Calu3 (cell line): ENCODE measurements at places on chromosomes 1 and 21. TPM values are rescaled to one million over a fixed set of nuclear protein-coding genes. Genes with fewer than 3 reads are reported as not detected.

TSPAN1 gene
- 46.2 and 94.8 TPM in 2 replicates for total RNA-seq

GRCh38 chr1:83717785-83718184 is 281.1 kb downstream of the TTLL7 start:
- no peak for DNase-seq

MPZ gene
- total RNA-seq = 0.37 and 0.47 TPM in 2 replicates

FAM167B gene
- 1.5 and 1.8 TPM in 2 replicates for total RNA-seq

DNA sequence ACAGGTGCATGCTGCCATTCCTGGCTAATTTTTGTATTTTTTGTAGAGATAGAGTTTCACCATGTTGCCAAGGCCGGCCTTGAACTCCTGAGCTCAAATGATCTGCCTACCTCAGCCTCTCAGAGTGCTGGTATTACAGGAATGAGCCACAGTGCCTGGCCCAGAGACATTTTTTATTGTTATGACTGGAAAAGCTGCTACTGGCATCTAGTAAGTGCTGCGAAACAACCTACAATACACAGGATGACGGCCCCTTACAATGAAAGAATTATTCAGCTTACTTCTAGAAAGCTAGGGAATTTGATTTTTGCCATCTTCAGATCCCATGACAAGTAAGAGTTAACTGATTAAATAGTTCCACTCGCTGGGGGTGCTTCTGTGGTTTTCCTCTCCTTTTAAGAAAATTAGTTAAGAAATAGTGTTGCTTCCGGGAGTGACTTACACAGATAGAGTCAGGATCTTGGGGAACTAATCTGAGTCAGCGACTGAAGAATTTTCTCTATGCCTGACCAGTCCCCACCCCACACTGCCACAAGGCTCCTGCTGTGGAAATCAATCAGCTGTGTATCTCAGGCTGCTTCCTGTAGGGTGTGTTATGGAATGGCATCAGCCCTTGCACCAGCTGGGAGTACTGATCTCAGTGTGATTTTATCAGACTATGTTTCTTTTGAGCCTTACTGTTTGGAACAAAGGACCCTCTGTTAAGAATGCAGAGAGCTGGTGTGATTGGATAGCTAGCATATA is 93.0 kb upstream of the BMP8A start:
- peak; percentile 91 for DNase-seq

DNA sequence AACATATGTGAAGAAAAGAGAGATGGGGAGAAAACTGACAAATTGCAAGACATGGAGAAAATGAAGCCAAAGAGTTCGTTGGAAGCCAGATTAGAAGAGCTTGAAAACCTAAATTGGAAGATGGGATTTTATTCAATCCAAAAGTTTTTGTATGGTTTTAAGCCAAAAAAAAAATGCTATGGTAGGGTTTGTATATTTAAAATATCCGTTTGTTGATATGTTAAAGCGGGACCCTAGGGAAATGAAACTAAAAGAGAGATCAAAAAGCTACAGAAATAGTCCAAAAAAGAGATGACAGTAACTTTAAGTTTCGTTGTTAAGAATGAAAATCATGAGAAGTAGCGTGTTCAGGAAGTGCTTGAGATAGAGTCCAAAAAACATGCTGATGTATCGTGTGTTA is 617.7 kb upstream of the ADGRL2 start:
- no peak for DNase-seq

DNA sequence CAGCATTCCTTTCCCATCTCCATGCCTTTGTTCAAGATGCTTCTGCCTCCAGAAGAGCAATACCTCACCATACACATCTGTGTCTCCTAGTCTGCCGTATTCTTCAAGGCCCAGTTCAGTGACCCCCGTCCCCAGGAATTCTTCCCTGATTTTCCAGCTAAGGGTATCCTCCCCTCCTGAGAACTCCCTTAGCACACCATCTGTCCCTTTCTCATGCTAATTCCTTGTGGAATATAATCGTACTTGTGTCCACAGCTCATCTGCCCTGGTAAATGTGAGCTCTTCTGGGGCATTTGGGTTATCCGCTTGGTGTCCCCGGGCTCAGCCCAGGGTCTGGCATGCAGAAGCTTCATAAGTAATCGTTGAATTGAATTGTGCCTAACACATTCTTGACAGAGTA is 40.9 kb downstream of the BEND5 start:
- no peak for DNase-seq

DNA sequence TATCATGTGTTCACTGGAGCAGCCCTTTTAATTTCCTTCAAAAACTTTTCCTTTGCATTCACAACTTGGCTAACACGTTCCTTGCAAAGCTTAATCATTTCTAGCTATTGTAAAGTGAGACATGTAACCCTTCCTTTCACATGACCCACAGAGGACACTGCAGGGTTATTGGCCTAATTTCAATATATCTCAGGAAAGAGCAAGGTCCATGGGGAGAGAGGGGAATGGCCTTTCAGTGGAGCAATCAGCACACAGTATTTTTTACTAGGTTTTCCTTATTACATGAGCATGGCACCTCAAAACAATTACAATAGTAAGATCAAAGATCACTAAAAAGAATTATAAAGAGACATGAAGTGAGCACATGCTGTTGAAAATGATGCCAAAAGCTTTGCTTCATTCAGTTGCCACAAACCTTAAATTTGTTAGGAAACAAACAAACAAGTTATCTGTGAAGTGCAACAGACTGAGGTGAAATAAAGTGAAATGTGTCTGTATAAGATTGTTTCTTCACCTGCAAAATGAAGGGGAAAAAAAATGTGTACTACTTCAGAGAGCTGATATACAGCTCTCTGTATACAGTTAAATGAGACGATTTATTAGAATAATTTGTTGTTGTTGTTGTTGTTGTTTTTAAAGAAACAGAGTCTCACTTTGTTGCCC is 61.5 kb downstream of the EIF4G3 start:
- DNase-seq = no peak

GRCh38 chr1:3907031-3907534 is 7.0 kb upstream of the C1orf174 start:
- no peak for DNase-seq

- peak; percentile 70 for DNase-seq
Measured at GRCh38 chr1:34786521-34787325, 5.7 kb downstream of the GJB3 start.

EVA1C gene
- 1.4 and 3.1 TPM in 2 replicates for total RNA-seq

CLCA1 gene
- total RNA-seq = not detected in 2 replicates

HPDL gene
- total RNA-seq = 8.4 and 9.7 TPM in 2 replicates

- peak; percentile 58 for DNase-seq
Measured at GRCh38 chr21:45011911-45012661, 62.3 kb upstream of the ADARB1 start.

TP73 gene
- 0.34 and 0.54 TPM in 2 replicates for total RNA-seq

- DNase-seq = no peak
Measured at GRCh38 chr1:220922951-220923350, 43.7 kb downstream of the HLX start.

- DNase-seq = no peak
Measured at GRCh38 chr1:14479865-14480264, 118.6 kb upstream of the KAZN start.

DNA sequence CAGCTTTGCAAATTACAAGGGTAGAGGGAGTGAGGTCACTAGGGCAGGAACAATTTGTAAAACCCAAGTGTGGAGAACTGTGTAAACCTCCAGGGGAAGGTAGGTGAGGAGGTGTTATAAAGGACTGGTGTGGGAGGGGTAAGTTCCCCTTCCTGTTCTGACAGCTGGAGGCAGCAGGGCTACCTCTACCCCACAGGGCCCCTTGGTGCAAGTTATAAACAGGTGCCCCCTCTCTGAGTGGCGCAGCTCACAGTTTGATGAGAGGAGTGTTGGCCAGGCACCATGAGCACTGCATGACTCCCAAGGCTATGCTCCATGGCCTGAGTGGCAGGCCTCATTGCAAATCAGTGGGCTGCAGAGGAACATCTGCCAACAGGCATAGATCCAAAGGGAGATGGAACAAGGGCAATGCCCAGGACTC is 41.0 kb downstream of the MFSD2A start:
- no peak for DNase-seq

DNA sequence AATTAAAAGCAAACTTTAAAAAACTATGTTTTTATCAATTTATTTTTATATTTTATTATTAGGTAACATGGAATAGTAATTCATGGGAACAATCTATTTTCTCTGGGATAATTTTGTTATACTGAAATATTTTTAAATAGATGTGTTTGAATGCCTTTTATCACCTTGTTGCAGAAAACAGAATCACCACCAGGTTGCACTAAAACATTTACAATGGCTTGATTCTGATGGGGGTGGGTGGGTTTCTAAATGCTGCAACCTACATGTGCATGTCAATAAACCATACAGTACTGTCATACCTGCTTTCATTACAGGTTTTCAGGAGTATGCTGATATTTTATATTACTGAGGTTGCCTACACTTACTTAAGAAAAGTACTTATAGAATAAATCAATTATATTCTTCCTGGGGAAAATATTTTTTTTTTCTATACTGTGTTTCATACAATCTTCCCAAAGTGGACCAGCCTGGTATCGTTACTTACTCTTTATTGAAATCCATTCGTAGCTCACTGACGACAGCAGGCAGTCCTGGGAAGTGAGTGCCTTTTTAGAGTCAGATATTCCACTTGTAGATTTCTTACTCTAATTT is 132.8 kb downstream of the PTPRC start:
- peak; percentile 42 for DNase-seq

TRMT1L gene
- total RNA-seq = 16.9 and 27.2 TPM in 2 replicates

- no peak for DNase-seq
Measured at GRCh38 chr1:68234094-68234493, 1.8 kb upstream of the WLS start.

DLGAP3 gene
- total RNA-seq = 1.0 and 1.1 TPM in 2 replicates

DNA sequence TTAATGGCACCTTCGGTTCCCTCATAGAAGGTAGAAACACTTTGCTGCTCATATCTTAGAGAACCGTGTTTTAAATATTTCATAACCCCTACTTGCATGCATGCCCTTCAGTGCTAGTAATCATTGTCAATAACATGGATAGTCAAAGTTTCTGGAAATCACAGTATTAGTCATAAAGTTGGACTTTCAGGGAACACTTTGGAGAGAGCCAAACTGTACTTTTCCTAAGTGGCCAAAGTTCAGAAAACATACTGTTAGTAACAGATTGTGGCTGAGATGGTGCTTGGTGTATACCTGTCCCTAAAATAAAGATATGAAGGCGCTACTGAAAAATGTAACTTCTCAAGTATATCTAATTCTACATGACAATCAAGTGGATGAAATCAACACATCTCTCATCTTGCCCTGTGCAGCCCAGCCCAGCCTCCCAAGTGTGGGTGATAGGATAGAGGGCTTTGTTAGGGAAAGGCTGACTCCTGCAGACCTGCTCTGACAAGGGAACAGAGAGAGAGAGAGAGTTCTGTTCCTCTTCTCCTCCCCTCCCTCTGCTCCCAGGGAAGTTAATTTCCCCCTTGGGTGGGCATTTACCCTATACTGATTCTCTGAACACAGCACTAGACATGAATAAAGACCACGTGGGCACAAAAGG is 14.4 kb downstream of the MYOC start:
- no peak for DNase-seq

GRCh38 chr1:176444286-176444685 is 18.7 kb upstream of the PAPPA2 start:
- DNase-seq = no peak

DNA sequence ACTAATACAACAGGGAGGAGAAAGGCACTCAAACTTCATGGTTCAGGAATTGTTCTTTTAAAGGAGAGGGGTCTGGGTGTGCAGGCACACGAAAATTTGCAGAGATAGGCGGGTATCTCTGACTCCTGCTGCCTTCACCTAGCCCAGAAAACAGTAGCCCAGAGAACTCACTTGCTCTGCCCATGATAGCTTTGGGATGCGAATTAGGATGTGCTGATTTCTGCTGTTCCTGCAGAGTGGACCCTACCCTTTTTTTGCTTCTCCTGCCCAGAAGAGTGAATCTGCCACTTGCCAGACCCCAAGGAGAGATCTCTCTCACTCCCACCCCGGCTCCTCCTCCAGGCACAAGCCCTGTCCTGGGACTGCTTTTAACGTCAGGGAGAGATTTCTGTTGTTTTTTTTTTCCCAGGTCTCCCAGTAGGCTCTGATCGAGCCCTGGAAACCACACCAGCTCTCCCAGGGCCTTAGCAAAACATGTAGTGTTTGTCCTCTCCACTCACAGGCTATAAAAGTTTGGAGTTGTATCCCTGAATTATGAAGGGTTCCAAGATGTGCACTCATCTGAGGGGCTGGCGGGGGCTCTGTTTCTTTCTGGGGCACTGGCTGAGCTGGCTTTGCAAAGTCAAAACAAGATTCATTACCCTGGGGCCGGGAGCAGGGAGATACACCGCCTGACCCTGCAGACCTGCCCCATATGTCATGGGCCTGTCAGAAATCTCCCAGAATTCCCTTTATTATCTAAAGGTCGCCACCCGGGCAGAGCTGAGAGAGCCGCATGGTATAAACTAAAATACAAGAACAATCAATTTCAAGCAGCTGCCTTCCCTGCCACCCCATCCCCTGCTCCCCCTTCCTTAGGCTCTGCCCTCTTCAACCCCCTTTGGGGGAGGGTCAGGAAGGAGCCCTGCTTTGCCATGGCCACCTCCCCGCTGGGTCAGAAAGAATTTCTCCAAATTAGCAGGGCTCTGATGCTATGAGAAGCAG is 17.9 kb downstream of the PLXNA2 start:
- no peak for DNase-seq

KCNC4 gene
- total RNA-seq = 16.0 and 24.3 TPM in 2 replicates

- peak; percentile 64 for DNase-seq
Measured at GRCh38 chr1:229430761-229431283, 3.1 kb downstream of the ACTA1 start.

DNA sequence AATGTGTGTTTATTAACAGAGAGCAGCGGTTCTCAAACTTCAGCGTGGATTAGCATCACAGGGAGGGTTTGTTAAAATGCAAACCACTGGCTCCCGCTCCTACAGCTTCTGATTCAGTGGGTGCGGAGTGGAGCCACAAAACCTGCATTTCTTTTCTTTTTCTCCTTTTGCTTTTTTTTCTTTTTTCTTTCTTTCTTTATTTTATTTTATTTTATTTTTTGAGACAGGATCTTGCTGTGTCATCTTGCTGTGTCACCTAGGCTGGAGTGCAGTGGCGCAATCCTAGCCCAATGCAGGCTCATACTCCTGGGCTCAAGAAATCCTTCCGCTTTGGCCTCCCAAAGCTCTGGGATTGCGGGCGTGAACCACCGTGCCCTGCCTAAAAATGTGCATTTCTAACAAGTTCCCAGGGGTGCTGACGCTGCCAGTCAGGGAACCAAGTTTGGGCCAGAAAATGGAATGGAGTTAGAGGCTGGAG is 20.9 kb upstream of the SLC1A7 start:
- no peak for DNase-seq

DNA sequence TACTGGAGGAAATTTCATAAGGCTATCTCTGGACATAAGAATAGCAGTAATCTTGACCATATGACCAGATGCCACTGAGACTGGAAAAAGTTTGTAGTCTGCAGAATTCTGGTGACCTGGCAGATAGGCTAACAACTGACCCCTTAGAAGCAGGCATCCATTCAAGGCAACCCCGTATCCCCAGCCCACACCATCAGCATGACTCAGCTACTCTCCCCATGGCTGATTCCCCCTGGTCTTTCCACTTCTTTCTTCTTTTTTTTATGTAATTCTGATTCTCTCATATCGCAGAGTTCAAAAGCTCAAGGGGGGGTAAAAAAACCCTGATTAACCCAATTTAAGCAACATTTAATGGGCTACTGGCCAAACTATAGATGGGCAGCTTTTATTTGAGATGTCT is 243.1 kb downstream of the ZNF648 start:
- no peak for DNase-seq

- DNase-seq = peak; percentile 45
Measured at GRCh38 chr1:228141226-228142044, 1.4 kb downstream of the GUK1 start.

- no peak for DNase-seq
Measured at GRCh38 chr1:44592208-44593145, 81.8 kb downstream of the TMEM53 start.

GRCh38 chr1:208409176-208409575 is 165.0 kb upstream of the PLXNA2 start:
- no peak for DNase-seq

TIAM1 gene
- total RNA-seq = 15.2 and 18.2 TPM in 2 replicates
